ENCODE measurements at places on chromosomes 5 and 9. TPM values are rescaled to one million over a fixed set of nuclear protein-coding genes. Genes with fewer than 3 reads are reported as not detected.

The TERT gene
- 2,604 TPM for total RNA-seq

The GLDC gene
- 0.14 TPM for total RNA-seq

- no peak overlapping the region for H3K4me3 ChIP-seq
- no peak for DNase-seq
- H3K27me3 ChIP-seq: no peaks in the 10 kb centered on the region
- H3K36me3 ChIP-seq: peaks cover 9% of the 10 kb centered on the region
- 0 out of 2 replicates have a peak overlapping the region, but pooled peaks have one; percentile 83 for H3K27ac ChIP-seq
Observed at GRCh38 chr5:140111011-140111858, 2.7 kb upstream of the PURA start.

GRCh38 chr9:90090997-90091396 is 486.2 kb downstream of the GADD45G start:
- no peak overlapping the region for H3K4me3 ChIP-seq
- no peaks in the 10 kb centered on the region for H3K27me3 ChIP-seq
- no peaks in the 10 kb centered on the region for H3K4me1 ChIP-seq

The SV2C gene
- not detected for total RNA-seq

- peak overlapping the region; percentile 74 for H3K27ac ChIP-seq
- peak overlapping the region; percentile 75 for H3K4me3 ChIP-seq
- DNase-seq: peak; percentile 9
- H3K27me3 ChIP-seq: no peaks in the 10 kb centered on the region
Observed at GRCh38 chr5:72245951-72246532, 74.0 kb downstream of the MRPS27 start.

The TRAF1 gene
- 0.66 TPM for total RNA-seq

The FREM1 gene
- 0.16 TPM for total RNA-seq

- H3K36me3 ChIP-seq: 0 out of 2 replicates have a peak, but pooled peaks cover under 1% of the 10 kb centered on the region
- H3K27ac ChIP-seq: no peak overlapping the region
- DNase-seq: no peak
- H3K27me3 ChIP-seq: peaks cover 1% of the 10 kb centered on the region
- H3K4me1 ChIP-seq: no peaks in the 10 kb centered on the region
- H3K4me3 ChIP-seq: no peak overlapping the region
Observed at GRCh38 chr5:147921136-147921535, 14.8 kb upstream of the C5orf46 start.

- H3K36me3 ChIP-seq: peaks cover 58% of the 10 kb centered on the region
- H3K27me3 ChIP-seq: no peaks in the 10 kb centered on the region
- DNase-seq: no peak
- H3K4me3 ChIP-seq: no peak overlapping the region
Observed at GRCh38 chr9:86340356-86341006, 13.7 kb downstream of the TUT7 start.

The SLC6A7 gene
- total RNA-seq: not detected

- DNase-seq: no peak
- H3K4me1 ChIP-seq: peaks cover 20% of the 10 kb centered on the region
- H3K36me3 ChIP-seq: no peaks in the 10 kb centered on the region
- peaks cover 7% of the 10 kb centered on the region for H3K27me3 ChIP-seq
- no peak overlapping the region for H3K27ac ChIP-seq
- no peak overlapping the region for H3K4me3 ChIP-seq
Observed at GRCh38 chr9:71783120-71783523, 14.8 kb upstream of the CEMIP2 start.

DNA sequence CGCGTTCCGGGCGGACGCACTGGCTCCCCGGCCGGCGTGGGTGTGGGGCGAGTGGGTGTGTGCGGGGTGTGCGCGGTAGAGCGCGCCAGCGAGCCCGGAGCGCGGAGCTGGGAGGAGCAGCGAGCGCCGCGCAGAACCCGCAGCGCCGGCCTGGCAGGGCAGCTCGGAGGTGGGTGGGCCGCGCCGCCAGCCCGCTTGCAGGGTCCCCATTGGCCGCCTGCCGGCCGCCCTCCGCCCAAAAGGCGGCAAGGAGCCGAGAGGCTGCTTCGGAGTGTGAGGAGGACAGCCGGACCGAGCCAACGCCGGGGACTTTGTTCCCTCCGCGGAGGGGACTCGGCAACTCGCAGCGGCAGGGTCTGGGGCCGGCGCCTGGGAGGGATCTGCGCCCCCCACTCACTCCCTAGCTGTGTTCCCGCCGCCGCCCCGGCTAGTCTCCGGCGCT is at the start of gene DAPK1:
Gene DAPK1 (plus strand): TSS at position 264 of the 442 bp plus-strand sequence. CDS start 1,211 bp downstream, outside the sequence.
- H3K4me3 ChIP-seq: no peak within 1 kb of the TSS
- no peaks in the 10 kb centered on the region for H3K36me3 ChIP-seq
- peaks cover 15% of the 10 kb centered on the region for H3K27me3 ChIP-seq
- H3K27ac ChIP-seq: no peak within 1 kb of the TSS

The GEMIN5 gene
- total RNA-seq: 21.0 TPM

DNA sequence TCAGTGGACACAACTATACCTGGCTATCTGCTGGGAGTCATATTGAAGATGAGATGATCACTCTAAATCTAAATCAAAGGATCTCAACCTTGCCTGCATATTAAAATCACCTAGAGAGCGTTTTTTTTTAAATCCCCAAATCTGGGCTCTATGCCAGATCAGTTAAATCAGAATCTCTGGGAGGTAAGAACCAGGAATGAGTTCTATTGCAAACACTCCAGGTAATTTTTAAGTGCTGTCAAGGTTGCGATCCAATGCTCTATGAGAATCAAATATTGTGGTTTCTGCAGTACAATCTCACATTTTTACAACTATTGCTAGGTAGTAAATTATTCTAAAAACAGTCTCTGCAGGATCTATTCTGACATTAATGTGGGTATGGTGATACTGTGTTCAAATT is 202.3 kb upstream of the OR13F1 start:
- DNase-seq: no peak
- no peak overlapping the region for H3K4me3 ChIP-seq
- H3K27me3 ChIP-seq: no peaks in the 10 kb centered on the region
- no peaks in the 10 kb centered on the region for H3K36me3 ChIP-seq

DNA sequence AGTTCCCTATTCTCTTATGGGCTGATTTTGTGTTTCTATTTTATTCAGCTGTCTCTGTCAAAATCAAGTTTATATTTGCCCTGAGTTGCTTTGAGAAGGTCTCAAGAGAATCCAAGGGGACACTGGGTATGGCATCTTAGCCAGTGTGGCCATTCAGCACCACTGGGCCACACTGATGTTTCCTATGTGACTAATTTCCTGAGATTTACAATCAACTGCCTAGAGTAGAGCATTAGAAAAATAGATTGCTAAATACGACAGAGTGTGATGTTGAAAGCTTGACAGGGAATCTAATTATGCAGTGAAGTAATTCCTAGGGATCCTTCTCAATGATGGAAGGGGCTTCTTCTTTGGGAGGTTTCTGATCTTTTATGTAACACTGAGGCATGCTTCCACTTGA is 141.7 kb downstream of the SV2C start:
- no peaks in the 10 kb centered on the region for H3K27me3 ChIP-seq
- H3K36me3 ChIP-seq: no peaks in the 10 kb centered on the region
- H3K4me1 ChIP-seq: no peaks in the 10 kb centered on the region
- DNase-seq: no peak
- no peak overlapping the region for H3K27ac ChIP-seq
- no peak overlapping the region for H3K4me3 ChIP-seq

The ADCY2 gene
- not detected for total RNA-seq

DNA sequence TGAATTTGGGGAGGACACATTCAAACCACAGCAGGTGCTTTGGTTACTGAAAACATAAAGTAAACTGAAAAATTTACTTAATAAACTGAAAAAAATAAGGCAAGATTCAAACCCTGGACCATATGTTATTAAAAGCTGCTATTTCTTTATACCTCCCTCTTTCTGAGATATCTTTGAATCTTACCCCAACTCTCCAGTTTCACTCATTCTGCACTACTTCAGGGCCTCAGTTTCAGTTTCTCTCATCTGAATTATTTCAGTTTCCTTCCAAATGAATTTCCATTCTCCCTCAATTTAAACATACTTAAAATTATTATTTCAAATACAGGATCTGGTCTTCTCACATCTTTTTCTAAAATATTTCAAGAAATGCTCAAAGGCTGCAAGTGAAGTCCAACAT is 4.9 kb upstream of the OXCT1 start:
- H3K4me3 ChIP-seq: no peak overlapping the region
- no peak for DNase-seq
- H3K36me3 ChIP-seq: no peaks in the 10 kb centered on the region
- no peak overlapping the region for H3K27ac ChIP-seq

The SCGB3A2 gene
- not detected for total RNA-seq

DNA sequence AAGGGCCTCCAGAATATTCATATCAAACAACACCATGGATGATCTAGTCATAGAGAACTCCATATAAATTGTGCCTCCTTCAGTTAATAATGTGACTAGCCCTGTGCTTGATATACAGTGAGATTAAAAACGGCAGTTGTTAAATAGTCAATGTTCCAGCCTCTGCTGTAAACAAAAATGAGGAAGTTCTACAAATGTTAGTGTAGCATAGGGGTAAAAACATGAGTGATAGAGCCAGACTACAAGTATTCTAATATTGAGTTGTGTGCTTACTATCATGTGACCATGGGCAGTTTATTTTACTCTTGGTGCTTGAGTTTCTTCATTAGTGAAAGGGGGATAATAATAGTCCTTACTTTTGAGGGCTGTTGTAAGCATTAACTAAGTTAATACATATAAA is 43.3 kb upstream of the SLCO6A1 start:
- H3K36me3 ChIP-seq: no peaks in the 10 kb centered on the region
- peaks cover 9% of the 10 kb centered on the region for H3K27me3 ChIP-seq
- H3K4me3 ChIP-seq: no peak overlapping the region

The MAMDC2 gene
- 12.7 TPM for total RNA-seq

DNA sequence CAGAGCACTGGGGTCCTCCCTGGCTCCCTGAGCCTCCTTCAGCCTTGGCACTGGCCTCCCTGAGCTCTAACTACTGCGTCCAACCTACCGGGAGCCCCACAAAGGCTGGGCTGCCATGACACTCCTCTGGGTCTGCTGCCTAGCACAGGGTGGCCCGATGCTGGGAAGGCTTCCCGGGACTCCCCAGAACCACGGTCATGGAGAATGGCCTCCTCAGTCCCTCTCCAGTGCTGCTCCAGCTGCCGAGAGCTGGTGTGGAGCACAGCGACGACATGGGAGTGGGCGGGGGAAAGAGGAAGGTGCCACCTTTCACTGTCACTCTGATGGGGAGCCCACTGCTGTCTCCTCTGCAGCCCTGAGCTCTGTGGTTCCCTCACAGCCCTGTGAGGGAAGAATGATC is 61.5 kb upstream of the RNF130 start:
- no peaks in the 10 kb centered on the region for H3K36me3 ChIP-seq
- H3K27ac ChIP-seq: no peak overlapping the region
- H3K4me1 ChIP-seq: no peaks in the 10 kb centered on the region
- peaks cover 17% of the 10 kb centered on the region for H3K27me3 ChIP-seq
- no peak overlapping the region for H3K4me3 ChIP-seq
- DNase-seq: no peak

DNA sequence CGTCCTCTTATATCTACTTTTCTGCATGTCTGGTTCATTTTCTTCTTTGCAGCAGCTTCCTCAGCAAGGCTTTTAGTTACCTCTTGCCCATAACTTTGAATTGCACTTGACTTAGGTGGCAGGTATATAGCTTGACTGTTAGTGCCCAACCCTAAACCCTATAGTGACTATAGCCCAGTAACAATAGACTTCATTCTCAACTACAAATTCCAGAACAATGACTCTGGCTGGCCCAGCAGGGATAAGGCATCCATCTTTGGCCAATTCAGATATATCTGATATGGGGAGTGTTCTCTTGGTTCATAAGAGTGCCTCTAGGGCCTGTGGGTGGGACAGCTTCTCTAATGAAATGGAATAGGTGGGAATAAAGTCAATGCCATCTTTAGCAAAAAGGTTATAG is 246.2 kb downstream of the DMRT2 start:
- no peak for DNase-seq
- H3K36me3 ChIP-seq: no peaks in the 10 kb centered on the region
- H3K27ac ChIP-seq: no peak overlapping the region

The SLC34A3 gene
- total RNA-seq: not detected

The C5orf63 gene
- total RNA-seq: 1.8 TPM

GRCh38 chr5:81895307-81895706 is 76.5 kb upstream of the ATG10 start:
- H3K36me3 ChIP-seq: no peaks in the 10 kb centered on the region
- DNase-seq: no peak
- no peak overlapping the region for H3K4me3 ChIP-seq

DNA sequence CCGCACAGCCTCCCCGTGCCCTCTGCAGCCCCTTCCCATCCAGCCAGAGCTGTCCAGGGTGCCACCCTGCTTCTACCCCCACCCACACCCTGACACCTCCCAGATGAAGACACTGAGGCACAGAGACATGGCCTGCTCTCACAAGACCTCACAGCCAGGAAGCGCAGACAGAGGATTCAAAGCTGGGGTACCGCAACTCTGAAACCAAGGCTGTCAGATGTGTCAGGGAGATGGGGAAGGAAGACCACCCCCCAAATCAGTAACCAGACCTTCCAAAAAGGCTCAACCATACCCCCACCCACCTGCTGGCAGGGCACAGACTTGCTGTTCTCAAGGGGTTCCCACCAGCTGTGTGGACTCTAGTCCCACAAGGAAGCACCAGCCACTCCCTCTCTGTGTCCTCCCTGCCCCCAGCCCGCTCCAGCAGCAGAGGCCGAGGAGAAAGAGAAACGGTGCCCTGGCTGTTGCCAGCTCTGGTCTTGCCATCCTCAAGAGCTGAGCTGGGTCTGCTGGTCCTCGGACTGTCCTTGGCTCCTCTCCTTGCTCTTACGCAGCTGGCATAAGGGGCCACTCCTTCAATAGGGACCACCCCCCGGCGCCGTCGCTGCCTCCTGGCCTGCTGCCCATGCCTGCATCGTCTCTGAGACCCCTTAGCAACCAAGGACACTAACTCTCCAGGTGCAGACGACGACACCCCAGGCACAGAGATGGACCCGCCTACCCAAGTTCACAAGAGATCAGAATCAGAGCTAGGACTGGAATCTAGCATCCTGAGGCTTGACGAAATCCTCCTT is 699 bp downstream of the AKNA start:
- DNase-seq: peak; percentile 21
- H3K27ac ChIP-seq: peak overlapping the region; percentile 96
- no peaks in the 10 kb centered on the region for H3K36me3 ChIP-seq
- H3K27me3 ChIP-seq: peaks cover 4% of the 10 kb centered on the region

DNA sequence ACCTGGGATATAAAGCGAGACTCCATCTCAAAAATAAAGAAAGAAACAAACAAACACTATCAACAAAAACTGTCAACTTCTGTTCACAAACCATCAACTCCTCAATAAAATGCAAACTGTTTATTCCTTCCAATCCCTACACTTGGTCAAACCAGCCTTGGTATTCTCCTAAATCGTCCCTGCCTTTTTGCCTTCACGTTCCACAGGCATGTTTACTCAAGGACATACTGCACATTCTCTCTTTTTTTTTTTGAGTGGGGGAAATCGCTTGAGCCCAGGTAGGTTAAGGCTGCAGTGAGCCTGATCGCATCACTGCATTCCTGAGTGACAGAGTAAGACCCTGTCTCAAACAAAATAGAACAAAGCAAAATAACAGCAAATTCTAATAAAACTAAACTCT is 13.0 kb downstream of the UBAP2 start:
- no peaks in the 10 kb centered on the region for H3K27me3 ChIP-seq
- no peak for DNase-seq
- peaks cover 6% of the 10 kb centered on the region for H3K36me3 ChIP-seq
- no peak overlapping the region for H3K4me3 ChIP-seq

Data from HFFc6 (cell line).